ENCODE measurements at places on chromosomes 3 and 15. TPM values are rescaled to one million over a fixed set of nuclear protein-coding genes. Genes with fewer than 3 reads are reported as not detected.
A peak's percentile ranks its signal among the peaks of the same experiment; 100 is the strongest.

Gene FBXO40
- not detected for total RNA-seq

Gene MYO1E
- 617 TPM for total RNA-seq

Gene MYRIP
- 5.6 TPM for total RNA-seq

Gene TNNC1
- total RNA-seq, result 26.5 TPM

Gene ROPN1B
- 0.92 TPM for total RNA-seq

Gene NR2E3
- total RNA-seq, result 0.83 TPM

Gene SENP8
- total RNA-seq, result 4.4 TPM

Gene SPINT1
- total RNA-seq, result 93.7 TPM

Gene FSIP1
- 0.27 TPM for total RNA-seq

Gene MYZAP
- total RNA-seq, result 5.1 TPM

DNA sequence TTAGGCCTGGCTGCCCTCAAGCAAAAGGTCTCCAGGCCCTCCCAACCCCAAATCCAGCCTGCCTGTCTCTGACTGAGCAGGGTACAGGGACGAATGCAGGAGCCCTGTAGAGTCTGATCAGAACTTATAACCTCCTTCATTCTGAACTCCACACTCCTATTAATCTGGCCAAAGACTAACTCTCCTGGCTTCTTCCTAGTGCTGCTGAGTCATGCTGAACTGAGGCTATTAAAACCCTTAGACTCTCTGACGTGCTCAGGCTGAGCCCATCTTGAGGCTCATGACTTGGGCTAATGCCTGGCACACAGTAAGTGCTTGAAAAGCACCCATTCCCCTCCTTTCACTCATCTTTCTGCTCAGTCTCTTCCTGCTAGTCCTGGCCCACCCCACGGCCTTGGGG, 81.9 kb downstream of the NUP210 start:
- DNase-seq, result no peak
- H3K4me1 ChIP-seq, result no peaks in the 10 kb centered on the region
- no peaks in the 10 kb centered on the region for H3K27me3 ChIP-seq
- H3K4me3 ChIP-seq, result no peak overlapping the region

- no peaks in the 10 kb centered on the region for H3K4me1 ChIP-seq
- no peak overlapping the region for H3K4me3 ChIP-seq
- no peak overlapping the region for H3K27ac ChIP-seq
These were observed 40.0 kb downstream of the PAQR5 start for GRCh38 chr15:69338535-69339213.

DNA sequence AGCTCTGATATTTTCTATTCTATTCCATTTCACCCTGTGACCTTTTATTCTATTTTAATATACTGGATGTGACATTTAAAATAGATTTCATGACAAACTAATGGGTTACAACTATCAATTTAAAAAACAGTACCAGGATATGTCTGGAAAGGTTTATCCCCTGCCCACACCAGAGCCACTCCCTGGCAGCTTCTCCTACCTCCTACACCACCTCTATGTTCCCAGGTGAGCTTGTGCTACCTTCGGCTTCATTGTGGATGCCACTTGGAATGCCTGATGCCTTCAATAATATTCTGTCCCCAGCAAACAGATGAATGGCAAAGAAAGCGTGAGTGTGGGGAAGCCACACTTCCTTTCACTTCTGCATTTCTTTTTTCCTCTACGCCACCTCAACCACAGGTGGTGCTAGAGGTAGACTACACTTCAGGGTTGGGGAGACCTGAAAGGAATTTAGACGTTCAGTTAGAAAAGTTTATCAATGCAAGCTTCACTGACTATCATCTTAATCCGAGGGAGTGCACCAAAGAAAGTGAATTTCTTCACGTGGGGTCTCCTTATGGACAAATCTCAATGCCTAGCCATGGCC, 213.0 kb downstream of the SSR3 start:
- peaks cover 29% of the 10 kb centered on the region for H3K27me3 ChIP-seq
- no peaks in the 10 kb centered on the region for H3K4me1 ChIP-seq
- H3K4me3 ChIP-seq, result no peak overlapping the region
- no peaks in the 10 kb centered on the region for H3K36me3 ChIP-seq
- no peak overlapping the region for H3K27ac ChIP-seq
- DNase-seq, result no peak

DNA sequence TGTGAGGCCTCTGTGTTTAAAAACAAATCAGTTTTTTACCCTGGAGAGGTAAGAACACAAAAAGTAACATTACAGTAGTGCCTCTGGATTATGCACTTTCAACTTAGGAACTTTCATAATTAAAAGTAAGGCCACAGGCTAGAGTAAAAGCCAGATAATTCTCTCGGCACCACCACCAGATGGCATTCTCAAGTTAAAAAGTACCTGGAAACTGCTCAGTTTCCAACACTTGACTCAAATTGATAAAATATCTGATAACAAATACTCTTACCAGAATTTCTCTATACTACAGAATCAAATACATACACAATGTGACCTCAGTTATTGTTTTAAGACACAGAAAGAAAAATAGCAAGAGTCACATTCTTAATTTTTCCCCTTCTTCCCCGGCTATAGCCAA, 19.9 kb downstream of the SPICE1 start:
- H3K27me3 ChIP-seq, result no peaks in the 10 kb centered on the region
- H3K36me3 ChIP-seq, result no peaks in the 10 kb centered on the region
- no peak overlapping the region for H3K4me3 ChIP-seq
- no peak overlapping the region for H3K27ac ChIP-seq
- peak; percentile 36 for DNase-seq

GRCh38 chr15:77418966-77419835, 703 bp downstream of the PEAK1 start:
- H3K4me1 ChIP-seq, result peaks cover 19% of the 10 kb centered on the region
- peak overlapping the region; percentile 95 for H3K27ac ChIP-seq
- peaks cover 39% of the 10 kb centered on the region for H3K36me3 ChIP-seq
- peak; percentile 59 for DNase-seq
- no peaks in the 10 kb centered on the region for H3K27me3 ChIP-seq
- peak overlapping the region; percentile 85 for H3K4me3 ChIP-seq

DNA sequence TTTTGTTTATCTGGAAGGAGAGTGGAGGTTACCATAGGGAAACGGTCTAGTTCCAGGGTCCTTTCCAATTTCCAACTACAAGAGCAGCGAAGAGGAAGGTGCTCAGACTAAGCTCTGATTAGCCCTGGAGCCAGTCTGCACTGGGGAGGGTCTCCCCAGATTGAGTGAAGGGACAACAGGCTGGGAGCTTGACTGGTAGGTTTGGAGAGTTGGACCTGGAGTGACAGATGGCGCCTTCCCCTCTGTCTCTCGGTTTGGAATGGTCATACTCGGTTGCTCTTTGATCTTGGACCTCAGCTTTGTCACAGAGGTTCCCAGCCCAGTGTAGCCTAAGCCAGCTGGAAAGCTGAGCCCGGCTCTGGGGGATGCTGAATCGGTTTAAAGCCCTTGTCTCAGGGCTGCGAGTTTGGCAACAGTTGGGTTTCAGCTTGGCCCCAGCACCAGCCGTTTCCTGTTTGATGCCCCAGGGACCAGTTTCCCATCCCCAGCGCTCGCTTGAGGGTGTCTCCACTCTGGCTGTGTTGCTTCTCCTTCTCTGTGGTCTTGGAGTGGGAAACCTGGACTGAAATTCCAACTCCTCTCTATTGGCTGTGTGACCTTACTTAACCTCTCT, 53.1 kb upstream of the ULK4 start:
- peaks cover 46% of the 10 kb centered on the region for H3K4me1 ChIP-seq
- H3K27me3 ChIP-seq, result no peaks in the 10 kb centered on the region
- peak overlapping the region; percentile 33 for H3K27ac ChIP-seq
- H3K4me3 ChIP-seq, result peak overlapping the region; percentile 77
- peak; percentile 16 for DNase-seq

DNA sequence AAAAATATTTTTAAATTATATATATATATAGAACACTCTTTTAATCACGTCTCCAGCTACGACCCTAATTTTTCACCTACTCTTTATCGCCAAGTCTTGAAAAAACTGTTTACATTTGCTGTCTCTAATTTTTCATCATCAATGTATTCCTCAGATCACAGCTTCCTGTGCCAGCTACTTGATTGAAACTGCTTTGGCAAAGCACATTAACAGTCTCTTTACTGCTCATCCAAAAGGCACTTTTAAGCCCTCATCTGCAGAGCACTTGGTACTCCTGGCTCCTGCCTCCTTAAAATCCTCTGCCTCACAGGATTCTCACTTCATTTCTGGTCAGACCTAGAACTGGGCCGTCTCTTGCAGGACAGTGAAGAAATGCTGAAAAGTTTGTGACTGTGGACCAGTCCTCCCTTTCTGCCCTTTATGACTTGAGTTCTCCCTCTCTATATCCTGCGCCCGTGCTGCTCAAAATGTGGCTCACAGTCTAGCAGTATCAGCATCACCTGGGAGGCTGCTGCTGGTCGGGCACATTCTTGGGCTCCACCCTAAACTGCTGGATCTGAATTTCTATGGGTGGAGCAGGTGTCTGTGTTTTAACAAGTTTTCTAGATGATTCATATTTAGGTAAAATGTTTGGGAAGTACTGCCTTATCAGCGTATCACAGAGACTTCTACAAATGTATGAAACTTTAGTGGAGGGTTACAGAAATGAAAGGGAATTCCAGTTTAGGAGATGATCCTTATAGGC, 196.8 kb downstream of the ADAMTSL3 start:
- peaks cover 54% of the 10 kb centered on the region for H3K4me1 ChIP-seq
- peak; percentile 38 for DNase-seq
- H3K27me3 ChIP-seq, result no peaks in the 10 kb centered on the region

GRCh38 chr15:68729789-68730411, 90.8 kb downstream of the ANP32A start:
- H3K4me1 ChIP-seq, result no peaks in the 10 kb centered on the region
- H3K27ac ChIP-seq, result no peak overlapping the region
- no peak for DNase-seq

DNA sequence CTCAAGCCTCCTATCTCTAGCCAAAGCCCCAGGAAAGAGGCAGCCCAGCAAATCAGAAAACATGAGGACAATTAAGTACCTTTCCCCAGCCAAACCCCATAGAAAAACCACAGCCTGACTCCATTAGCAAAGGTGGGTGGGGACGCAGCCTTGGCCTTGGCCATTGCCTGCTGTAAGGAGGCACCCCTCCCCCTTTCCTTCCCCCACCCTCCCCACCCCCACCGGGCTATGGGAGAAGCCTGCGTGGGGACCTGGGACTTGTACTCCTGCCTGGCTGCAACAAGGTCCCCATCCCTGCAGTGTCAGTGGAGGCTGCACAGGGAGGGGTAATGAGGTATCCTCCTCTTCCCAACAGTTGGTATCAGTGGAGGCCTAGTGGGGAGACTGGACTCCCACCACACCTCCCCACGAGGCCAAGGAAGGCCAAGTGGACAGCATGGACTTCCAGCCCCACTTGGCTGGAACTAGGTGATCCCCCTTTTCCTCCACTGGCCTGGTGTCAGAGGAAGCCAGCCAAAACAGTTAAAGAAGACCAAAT, 20.5 kb downstream of the PRR23E start:
- H3K4me1 ChIP-seq, result no peaks in the 10 kb centered on the region
- H3K4me3 ChIP-seq, result no peak overlapping the region
- no peaks in the 10 kb centered on the region for H3K36me3 ChIP-seq
- no peak overlapping the region for H3K27ac ChIP-seq

GRCh38 chr3:66989860-66990696, 8.0 kb upstream of the KBTBD8 start:
- no peak overlapping the region for H3K27ac ChIP-seq
- peaks cover 21% of the 10 kb centered on the region for H3K27me3 ChIP-seq
- H3K4me3 ChIP-seq, result no peak overlapping the region
- no peaks in the 10 kb centered on the region for H3K36me3 ChIP-seq

- no peaks in the 10 kb centered on the region for H3K36me3 ChIP-seq
- H3K4me1 ChIP-seq, result no peaks in the 10 kb centered on the region
- no peak overlapping the region for H3K4me3 ChIP-seq
- peaks cover 37% of the 10 kb centered on the region for H3K27me3 ChIP-seq
- no peak overlapping the region for H3K27ac ChIP-seq
- no peak for DNase-seq
These were observed 17.8 kb upstream of the GADL1 start for GRCh38 chr3:30912301-30912700.
